ENCODE measurements at places on chromosomes 3 and 15.

GRCh38 chr3:59442046-59442445 lies 392.2 kb upstream of the CFAP20DC start:
- DNase-seq = no peak

DNA sequence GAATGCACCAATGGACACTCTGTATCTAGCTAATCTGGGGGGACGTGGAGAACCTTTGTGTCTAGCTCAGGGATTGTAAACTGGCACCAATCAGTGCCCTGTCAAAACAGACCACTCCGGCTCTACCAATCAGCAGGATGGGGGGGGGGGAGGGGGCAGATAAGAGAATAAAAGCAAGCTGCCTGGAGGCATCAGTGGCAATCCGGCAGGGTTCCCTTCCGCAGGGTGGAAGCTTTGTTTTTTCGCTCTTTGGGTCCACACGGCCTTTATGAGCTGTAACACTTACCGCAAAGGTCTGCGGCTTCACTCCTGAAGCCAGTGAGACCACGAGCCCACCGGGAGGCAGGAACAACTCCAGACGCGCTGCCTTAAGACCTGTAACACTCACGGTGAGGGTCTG lies 827.1 kb downstream of the PLOD2 start:
- no peak for DNase-seq

GRCh38 chr15:84817466-84818081 lies 418 bp downstream of the ALPK3 start:
- DNase-seq = no peak

DNA sequence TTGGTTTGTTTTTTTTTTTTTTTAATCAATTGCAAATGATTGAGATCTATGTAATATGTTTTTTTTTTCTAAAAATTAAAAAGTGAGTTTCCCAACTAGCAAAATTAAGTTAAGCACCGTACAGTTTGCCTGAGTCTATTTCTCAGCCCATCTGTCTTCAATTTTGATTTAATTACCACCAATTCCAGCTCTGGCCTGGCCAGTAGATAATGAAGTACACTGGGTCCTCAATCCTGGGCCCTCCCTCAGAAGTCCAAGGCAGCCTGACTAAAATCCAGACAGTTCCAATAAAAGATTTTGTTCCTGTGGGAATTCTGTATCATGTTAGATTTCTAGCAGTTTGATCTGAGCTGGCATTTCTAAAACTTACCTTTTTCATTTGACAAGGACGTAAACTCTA lies 887.2 kb downstream of the NAALADL2 start:
- DNase-seq = no peak

GRCh38 chr3:110932567-110932966 lies 139.0 kb upstream of the NECTIN3 start:
- no peak for DNase-seq

GRCh38 chr3:49529567-49529966 lies 24.7 kb upstream of the BSN start:
- no peak for DNase-seq

- DNase-seq = no peak
Measured at GRCh38 chr3:46187341-46187700, 20.8 kb downstream of the CCR1 start.

GRCh38 chr3:46593979-46594378 lies 18.3 kb upstream of the FAM240A start:
- no peak for DNase-seq

- DNase-seq = no peak
Measured at GRCh38 chr3:39707314-39707909, 102.0 kb upstream of the MYRIP start.

GRCh38 chr15:99104788-99105513 lies at the start of gene SYNM:
SYNM (plus strand) TSS chr15:99105080; CDS start chr15:99105200, 120 bp downstream.
- DNase-seq = no peak

DNA sequence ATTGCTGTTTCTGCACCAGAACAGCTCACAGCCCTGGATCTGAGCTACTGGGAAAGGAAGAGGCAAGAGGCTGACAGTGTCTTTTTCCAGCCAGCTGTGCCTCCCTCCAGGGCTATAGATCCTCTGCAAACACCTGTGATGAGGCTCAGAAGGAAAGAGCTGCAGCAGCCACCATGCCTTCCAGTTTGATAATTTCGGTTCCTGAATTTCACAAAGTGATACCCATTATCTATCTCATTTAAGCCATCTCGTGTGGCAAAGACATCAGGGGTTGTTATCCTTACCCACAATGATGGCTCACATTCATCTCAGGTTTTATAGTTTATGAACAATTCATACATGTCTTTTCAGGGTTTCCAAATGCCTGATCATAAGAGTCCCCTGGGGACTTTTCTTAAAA lies 1.8 kb upstream of the LARP6 start:
- no peak for DNase-seq

- DNase-seq = no peak
Measured at GRCh38 chr3:30503446-30503845, 103.0 kb upstream of the TGFBR2 start.

Data from activated CD4-positive, alpha-beta T cell treated with anti-CD3 and anti-CD28 coated beads for 4 hours (primary cell).